Stimulated activated CD8-positive, alpha-beta memory T cell treated with anti-CD3 and anti-CD28 coated beads, Interleukin-4, amount 100 ng/mL, for 1 hour (primary cell): ENCODE measurements at places on chromosomes 1 and 21.

DNA sequence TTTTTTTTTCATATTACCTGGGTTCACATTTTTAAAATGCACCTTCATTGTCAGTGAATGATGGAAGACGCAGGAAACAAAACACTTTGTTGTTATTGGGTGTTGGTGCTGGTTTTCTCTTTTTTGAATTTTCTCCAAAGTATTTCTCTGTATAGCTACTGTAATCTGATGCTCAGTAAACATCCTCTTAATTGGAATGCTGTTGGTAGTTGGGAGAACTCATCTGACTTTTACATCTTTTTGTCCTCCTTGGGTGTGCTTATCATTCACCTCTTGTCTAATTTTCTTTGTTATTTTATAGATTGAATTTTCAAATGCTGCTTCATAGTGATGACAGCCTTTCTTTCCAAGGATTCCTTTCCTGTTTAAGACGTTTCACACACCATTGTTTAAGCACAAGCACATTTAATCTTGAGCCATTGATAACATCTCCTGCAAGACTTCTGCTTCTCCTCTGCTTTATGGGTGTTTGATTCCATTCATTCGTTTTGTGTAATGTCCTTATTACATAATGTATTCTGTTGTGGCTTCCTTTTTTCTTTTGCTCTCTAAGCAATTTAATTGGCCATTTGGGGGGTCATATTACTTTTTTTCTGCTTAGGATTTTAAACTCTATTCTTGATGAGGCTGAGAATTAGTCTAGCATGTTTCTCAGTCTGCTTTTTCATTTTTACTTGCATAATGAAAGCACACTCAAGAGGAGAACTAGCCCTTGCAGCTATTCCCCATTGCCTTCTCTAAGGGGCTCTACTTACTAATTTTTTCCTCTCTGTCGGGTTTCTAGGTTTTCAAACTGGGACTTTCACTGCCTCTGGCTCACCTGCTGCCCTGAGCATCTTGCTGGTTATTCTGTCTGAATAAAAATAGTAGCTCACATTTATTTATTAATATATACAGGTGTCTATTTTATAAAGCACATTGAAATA lies 42.0 kb upstream of the CD34 start:
- DNase-seq = no peak

DNA sequence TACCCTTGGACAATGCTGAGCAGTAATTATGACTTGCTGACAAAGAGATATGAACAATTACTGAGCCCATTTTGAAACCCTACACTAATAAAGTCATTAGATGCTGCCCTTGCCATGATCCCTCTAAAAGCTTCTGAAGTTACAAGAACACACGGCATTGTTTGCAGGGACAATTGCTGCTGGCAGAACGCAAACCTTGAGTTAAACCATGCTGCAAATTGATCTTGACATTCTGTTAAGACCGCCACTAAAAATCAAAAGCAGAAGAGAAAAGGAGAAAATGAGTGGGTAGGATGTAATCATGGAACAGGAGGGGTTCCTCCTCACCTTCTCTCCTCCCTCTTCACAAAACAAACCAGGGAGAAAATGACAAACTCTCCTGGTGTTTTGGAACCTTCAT lies 136.2 kb upstream of the DMRTA2 start:
- no peak for DNase-seq

GRCh38 chr21:27077501-27077900 lies 110.6 kb upstream of the ADAMTS5 start:
- DNase-seq = no peak

- DNase-seq = no peak
Measured at GRCh38 chr1:56816264-56816663, 2.9 kb downstream of the FYB2 start.

DNA sequence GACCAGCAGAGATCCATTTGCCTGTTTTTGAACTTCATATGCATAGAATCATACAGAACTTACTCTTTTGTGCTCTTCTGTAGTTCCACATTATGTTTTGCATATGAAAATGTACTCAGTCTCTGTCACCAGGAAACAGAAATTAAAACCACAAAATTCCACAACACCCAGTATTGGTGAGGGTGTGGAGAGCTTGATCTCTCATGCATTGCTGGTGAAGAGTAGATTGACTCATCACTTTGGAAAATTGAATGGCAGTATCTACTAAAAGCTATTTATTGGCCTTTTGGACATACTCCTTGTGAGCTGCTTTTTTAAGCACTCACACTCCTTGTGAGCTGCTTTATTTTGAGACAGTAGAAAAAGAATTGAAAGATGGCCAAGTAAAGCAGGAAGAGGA lies 43.3 kb downstream of the VTCN1 start:
- no peak for DNase-seq

DNA sequence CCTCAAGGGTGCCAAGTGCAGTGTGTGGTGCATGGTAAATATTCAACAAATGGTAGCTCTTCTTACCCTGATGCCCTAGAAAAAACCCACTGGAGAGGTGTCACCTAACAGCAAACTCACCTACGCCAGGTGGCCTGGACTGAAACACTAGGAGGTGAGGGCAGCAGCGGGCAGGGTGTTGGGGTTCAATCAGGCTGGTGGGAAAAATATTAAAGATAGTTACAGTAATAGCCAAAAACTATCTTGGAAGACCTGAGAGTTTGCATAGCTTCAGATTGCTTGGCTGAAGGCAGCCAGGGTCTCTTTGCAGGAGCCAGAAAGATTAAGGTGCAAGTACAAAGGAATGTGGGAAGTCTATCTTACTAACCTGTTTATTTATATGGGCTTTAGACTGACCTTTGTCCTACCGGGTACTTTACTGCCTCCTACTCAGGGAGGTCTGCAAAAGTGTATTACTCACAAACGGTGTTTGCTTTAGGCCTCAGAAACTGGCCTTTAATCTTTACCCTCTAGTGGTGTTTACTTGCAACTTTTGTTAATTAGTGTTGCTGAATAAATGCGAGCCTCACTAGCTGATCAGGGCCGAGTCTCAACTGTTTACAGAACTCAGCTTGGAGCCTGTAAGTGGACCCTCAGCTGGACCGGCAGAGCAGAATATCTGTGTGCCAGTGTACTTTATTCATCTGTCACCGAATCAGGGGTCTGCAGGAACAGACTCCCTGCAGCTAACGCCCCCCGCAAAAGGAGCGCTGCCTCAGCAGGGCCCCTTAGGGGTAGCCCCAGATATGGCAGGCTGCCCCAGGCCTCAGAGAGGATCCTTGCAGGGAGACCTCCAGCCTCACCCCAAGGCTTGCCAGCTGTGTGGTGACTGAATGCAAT lies 63.9 kb downstream of the SYF2 start:
- DNase-seq = no peak

- DNase-seq = no peak
Measured at GRCh38 chr1:246537887-246538286, 28.2 kb downstream of the TFB2M start.

GRCh38 chr1:61362351-61362750 lies 280.0 kb downstream of the NFIA start:
- DNase-seq = no peak

DNA sequence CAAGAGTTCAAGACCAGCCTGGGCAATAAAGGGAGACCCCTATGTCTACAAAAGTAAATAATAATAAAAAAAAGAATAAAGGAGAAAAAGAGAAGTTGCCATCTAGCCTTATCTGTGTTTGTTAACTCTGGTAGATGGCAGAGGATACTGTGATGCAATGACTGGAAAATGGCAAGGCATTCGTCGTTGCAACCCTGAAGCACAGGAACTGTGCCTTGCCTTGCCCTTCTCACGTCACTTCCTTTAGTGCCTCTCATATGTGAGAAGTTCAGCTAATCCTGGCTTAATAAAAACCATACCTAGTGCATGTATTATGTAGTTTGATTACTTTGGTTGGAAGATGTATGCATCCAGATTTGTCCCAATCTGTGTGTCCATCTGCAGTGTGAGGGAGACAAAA lies 25.8 kb upstream of the PIGC start:
- no peak for DNase-seq

- DNase-seq = no peak
Measured at GRCh38 chr1:2214541-2215241, 13.4 kb upstream of the SKI start.

DNA sequence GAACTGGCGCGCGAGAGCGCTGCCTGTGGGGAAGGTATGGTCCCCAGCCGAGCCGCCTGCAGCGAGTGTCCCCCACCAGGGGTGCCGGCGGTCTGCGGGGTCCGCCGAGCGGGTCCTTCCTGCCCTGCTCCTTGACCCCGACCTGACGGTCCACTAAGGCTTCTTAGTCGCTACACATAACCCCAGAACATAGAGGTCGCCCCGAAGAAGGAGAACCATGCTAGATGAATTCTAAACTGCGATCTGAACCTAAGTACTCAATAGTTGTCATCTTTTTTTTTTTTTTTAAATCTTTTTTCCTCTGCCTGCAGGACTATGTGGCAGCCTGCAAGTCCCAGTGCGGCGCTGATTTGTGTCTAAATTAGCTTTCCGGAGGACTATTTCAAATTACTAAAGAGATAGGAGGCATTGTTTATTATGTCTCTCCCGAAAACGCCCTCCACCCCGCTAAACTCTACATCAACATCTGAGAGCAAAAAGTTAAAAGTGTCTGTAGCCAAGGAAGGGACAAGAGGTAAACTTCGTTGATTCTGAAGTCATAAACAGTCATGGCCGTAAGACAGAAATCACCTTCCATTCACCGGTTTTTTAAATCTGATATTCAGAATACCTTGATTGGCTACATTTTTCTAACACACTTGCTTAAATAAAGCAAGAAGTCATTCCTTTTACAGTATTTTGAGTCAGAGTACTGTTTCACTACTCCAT lies 476 bp downstream of the AXDND1 start:
- DNase-seq = no peak

DNA sequence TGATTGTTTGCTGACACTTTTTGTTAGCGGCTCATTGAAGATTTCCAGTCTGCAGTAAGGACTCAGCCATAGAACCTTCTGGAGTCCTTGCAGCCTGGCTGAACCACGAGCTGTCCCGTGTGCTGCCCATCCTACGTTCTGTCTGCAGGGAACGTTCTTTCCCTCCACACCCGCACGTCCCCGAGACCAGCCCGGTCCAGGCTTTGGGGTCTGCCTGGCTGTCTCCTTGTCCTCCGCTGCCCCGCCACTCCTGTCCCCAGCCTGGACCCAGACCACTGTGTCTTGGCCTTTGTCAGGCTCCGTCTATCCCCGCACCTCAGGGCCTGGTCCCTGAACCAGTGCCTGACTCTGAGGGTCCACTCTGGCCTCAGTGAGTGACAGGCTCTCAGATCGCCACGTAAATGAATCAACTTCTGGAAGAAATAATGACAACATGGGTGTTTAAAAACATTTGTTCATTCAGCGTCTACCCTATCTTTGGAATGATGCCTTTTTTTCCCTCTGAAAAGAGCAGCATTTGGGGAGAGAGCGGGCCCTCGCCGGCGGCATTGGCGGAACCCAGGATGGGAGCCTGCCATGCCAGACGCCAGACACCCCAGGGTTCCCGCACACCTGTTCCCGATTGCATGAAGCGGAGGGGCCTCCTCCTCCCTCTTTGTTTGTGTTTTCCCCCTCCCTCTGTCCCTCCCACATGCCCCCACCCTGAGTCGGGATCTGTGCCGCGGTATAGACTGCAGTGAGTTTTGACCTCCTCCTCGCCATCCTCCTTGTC lies 43.9 kb upstream of the C1orf174 start:
- no peak for DNase-seq

- DNase-seq = no peak
Measured at GRCh38 chr1:91712393-91712792, 173.6 kb downstream of the TGFBR3 start.

DNA sequence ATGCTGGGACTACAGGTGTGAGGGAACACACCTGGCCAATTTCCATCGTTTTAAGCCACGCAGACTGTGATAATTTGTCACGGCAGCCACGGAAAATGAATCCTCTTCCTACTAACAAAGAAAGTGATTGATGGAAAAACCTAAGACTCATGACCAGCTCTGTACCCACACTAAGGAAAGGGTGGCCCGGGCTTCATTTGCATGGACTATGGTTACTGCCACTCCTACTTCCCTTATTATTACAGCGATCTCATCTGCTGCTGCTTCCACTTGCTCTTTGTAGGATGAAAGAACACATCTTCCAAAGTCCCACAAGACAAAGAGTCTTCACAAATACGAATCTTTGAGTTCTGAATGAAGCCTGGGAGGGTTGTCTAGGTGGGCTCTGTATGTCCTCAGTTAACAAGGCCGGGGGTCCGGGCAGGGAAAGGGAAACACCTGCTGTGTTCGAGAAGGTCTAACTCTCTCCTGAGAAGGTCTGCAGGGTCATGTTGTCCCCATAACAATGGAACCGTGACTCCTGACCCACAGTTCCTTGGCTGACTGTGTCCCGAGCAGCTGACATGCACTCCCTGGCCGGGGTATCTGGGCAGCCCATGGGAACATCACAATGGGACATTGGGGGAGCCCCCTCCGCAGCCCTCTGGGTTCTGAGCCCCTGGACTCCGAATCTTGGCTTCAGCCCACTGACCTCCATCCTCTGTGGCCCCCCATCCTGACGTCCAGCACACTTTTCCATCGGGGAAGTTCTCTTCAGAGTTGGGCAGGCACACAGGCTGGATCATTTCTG lies 13.3 kb upstream of the TFF1 start:
- no peak for DNase-seq

DNA sequence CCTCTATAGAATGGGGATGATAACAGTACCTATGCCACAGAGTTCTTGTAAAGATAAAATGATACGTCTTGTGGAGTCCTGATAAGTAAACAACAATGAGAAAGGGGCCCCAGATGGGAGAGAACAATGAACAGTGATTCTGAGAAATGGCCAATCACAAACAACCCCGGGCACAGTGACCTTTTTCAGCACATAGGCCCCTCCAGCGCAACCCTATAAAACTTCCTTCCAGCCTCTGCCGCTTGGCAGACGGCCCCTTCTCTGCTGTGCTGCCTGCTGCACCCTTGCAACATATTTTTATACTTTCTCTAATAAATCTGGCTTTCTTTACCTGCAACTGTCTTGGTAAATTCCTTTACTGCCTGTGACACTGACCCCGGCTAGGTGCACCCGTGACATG lies 8.9 kb downstream of the RCAN1 start:
- DNase-seq = no peak

GRCh38 chr1:92769856-92770255 lies 15.1 kb downstream of the EVI5 start:
- DNase-seq = no peak

DNA sequence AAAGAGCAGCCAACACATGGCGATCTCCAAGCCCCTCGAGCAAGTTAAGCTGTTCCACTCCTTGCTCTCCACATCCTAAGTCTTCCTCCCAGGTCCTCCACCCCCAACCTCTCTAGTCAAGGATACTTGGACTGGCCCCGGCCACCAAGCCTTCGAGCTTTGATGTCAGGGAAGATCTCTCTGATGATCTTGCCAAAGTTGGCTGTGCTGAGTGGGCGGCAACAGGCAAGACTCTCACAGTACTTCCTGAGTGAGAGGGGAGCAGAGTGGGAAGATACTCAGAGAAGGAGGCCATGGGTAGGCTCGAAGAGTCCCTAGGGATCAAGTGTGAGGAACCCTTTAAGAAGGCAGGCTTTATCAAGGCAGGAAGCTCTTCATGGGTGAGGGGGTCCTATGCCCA lies 2.8 kb downstream of the RFX5 start:
- no peak for DNase-seq

- DNase-seq = no peak
Measured at GRCh38 chr1:109573785-109574184, 25.4 kb downstream of the GNAI3 start.

- no peak for DNase-seq
Measured at GRCh38 chr21:20306836-20307235, 691.4 kb upstream of the NCAM2 start.
